ENCODE measurements at places on chromosomes 1 and 21.

DNA sequence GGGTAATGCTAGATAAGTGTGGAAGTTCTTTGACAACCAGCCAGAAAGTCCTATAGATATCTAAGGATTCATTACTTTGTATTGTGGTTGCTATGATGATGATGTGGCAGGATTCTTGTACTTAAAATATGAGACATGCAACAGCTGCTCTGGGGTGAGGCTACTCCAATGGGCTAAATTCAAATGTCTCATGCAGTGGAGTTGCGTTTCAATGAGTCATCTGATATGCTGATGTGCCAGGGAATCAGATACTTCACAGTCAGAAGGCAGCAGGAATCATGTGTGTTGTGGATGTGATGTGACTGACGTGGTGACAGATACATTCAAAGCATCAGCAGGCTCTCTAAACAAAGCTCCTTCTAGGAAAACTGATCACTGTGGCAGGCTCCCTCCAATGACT, 66.5 kb downstream of the TSEN15 start:
- DNase-seq: no peak

DNA sequence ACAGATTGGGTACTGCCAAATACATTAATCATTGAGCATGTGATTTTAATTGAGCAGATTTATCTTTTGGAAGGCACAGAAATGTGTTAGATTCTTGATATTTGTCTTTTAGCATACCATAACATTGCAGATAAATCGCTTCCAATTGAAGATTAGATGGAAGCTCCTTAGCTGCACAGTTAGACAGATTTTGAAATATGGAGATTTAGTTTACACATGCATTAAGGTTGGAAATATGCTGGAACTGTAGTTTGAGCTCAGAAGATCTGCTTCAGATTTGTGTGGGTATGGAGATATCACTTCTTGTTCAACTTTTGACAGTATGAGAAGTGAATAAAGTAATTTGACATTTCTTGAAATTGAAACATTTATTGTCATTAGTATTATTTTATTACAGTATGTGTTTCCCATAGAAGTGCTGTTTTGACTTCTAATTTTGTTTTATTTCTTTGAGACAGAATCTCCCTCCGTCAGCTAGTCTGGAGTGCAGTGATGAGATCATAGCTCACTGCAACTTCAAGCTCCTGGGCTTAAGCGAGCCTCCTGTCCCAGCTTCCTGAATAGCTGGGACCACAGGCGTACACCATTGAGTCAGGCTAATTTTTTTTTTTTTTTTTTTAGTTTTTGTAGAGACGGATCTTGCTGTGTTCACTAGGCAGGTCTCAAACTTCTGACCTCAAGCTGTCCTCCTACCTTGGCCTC, 29.1 kb downstream of the THRAP3 start:
- DNase-seq: no peak

DNA sequence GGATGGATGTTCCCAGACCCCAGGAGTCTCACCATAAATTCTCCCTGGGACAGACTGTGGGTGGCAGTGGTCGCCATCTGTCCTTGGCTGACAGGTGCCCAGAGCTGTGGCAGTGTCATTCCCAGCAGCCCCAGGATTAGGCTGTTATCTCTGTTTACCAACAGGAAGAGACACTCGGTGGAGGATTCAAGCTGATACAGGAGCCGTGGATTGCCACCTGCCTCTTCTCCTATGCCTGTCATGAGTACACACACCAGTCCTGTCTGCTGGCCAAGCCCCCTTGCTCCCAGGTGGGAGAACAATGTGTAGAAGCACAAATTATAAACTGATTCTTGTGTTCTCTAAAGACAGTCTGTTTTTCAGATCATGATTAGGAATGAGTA, 152.6 kb downstream of the ETS2 start:
- no peak for DNase-seq

- DNase-seq: no peak
These were observed 2005.7 kb downstream of the NCAM2 start for GRCh38 chr21:23003951-23004350.

- DNase-seq: no peak
These were observed 28.2 kb downstream of the DNAH14 start for GRCh38 chr1:224957696-224958095.

DNA sequence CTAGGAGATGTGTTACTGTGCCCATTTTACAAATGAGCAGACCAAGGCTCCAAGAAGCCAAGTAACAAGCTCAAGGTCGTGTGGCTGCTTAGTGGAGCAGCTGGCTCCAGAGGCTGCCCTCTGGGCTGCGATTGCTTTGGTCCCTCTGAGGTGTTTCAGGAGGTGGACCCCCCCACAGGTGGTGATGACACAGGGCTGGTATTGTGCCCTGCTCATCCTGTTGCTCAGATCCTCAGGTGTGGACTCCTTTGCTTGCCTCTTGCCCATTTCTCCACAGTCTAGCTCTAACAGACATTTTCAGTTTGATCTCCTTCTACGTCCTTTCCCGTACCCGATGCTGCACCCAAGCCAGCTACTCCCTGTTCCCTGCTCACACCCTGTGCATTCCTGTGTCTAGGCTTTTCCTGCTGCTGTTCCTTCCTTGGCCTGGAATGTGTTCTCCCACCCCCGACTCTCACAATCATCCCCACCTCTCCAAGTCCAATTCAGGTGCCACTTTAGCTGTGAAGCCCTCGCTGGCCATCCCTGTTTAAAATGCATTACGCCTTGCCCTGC, 28.1 kb upstream of the GRHL3 start:
- DNase-seq: no peak

- DNase-seq: peak; percentile 45
These were observed 62.3 kb downstream of the RUNX1 start for GRCh38 chr21:34986561-34987500.

- DNase-seq: no peak
These were observed 97.1 kb downstream of the ENAH start for GRCh38 chr1:225555821-225556220.

DNA sequence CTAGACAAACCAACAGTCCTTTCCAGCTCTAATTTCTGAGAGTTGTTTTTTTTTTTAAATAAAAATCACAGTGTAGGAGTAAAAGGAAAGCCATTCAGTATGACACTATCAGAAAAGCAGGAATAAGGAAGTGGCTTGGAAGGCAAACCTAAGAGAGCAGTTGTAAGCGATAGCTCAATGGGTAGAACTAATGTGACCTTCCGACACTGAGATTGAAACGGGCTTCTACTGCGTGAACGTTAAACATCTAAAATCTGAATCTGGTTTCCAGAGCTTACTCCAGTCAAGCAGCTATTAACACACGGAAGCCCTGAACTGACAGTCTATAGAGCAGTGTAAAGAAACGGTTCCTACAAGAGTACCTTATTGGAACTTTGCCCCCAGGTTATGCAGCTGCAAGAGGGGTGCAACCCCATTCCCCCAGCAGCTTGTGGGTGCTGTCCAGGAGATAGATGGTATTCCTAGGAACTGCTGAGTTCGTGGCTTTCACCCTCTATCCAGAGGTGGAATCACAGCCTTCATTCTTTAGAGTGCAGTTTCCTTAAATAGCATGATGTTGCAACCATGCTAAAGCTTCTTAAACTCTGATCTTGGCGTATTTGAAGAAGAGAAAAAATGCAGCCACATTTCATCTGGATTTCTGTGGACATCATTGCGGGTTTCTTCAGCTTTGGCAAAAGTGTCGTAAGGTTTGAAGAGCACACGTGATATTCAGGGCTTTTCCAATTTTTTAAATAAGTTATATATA, 3.3 kb upstream of the IRF2BP2 start:
- no peak for DNase-seq

GRCh38 chr1:119738100-119738720, 26.5 kb downstream of the PHGDH start:
- no peak for DNase-seq

GRCh38 chr1:54499097-54499359, 49.0 kb upstream of the ACOT11 start:
- no peak for DNase-seq

DNA sequence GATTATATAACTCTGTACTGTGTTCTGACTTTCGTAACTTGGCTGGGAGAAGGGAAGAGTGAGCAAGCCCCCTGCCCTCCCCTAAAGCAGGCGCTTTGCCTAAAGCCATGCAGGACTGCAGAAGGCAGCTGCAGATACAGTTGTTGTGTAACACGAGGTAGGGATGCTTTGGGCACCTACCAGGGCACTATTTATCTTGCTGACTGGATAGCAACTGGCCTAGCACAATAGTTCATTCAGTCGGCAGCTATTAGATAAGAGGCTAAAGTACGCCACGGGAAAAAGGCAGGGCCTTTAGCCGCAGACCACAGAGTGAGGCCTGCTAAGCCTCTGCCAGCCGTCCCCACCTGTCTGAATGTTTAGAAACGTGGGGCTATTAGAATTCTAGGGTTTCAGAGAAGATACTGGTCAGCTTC, 80.9 kb downstream of the TTC3 start:
- no peak for DNase-seq

DNA sequence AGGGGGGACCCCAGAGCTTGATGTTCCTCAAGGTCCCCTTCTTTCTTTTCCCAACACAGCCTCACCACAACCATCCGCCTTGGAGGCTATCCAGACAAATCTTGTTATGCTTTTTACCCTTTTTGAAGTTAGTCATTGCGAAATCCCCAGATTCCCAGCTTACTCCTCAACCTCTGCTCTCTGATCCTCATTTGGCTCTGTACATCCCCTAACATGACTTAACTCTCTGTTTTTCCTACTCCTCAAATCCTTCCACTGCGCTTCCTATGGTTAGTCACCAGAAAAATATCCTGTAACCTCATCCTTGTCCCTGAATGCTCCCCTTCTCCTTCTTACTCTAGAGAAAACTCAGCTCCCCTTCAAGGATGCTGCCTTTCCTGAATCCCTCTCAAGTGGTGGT, 189.1 kb upstream of the POU3F1 start:
- DNase-seq: no peak

DNA sequence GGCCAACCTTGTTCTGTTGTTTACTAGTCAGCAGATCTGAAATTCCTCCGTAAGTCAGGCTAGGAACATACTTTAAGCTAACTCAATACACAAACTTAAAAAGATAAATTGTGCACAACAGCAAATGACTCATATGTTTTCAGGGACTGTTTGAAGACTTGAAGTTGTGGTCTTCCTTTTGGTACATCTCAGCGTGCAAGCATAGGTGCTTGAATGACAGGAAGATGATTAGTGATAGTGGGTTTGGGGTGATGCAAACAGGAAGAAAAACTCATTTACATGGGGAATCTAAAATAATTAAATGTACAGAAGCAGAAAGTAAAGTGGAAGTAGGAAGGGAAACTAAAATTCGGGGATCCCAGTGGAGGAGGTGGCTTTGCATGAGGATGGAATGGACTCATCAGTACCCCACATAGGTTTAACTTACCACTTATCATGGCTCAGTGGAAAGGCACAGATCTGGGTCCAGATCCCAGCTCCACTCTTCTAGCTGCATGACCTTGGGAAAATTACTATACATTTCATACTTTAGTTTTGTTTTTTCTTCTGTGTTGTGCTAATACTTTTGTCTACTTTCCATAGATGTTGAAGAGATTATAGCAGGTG, 122.3 kb downstream of the XCL2 start:
- no peak for DNase-seq

DNA sequence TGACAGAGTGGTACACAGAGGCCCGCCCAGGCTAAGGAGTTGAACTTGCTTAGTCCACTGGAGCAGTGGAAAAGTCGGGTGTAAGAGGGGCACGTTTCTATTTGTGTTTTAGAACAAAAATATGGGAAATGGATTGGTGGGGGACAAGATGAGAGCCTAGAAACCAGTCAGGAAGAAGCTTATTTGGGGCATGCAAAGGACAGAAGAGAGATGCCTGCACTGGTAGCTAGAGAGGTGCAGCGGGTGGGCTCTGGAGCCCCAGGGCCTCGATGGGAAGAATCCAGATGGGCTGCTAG, 1.2 kb upstream of the LIN9 start:
- no peak for DNase-seq

- no peak for DNase-seq
These were observed 90.7 kb upstream of the VAMP3 start for GRCh38 chr1:7680207-7680954.

- no peak for DNase-seq
These were observed 27.4 kb downstream of the DTL start for GRCh38 chr1:212062832-212063438.

DNA sequence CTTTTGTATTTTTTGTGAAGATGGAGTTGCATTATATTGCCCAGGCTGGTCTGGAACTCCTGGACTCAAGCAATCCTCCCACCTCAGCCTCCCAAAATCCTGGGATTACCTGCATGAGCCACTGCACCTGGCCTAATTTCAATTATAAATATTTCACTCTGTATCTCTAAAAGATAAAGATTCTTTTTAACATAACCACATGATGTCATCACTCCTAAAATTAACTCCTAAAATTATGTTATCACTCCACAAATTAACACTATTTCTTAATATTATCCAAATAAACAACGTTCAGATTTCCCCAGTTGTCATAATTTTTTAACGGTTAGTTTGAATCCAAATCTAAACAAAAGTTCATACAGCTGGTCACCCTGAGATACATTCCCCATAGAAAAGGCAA, 43.0 kb downstream of the DESI2 start:
- no peak for DNase-seq

DNA sequence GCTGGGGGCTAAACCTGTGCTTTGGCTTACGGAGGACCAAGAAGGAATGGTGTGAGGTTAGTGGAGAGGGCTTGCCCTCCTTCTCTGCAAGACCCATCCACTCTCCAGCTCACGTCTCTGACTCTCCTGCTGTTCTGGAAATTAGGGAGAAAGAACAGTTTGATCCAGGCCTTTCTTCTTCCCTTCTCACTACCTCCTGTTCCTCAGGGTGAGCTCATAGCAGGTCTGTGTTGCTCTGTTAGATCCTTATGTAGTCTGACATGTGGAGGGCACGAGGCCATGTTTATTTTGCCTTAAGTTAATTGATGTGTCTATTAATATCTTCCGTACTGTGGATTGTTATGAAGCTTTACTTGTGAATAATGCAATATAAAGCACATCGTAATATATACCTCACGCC, 315.0 kb downstream of the GRIK1 start:
- DNase-seq: no peak

GRCh38 chr21:37331411-37331810, 35.2 kb upstream of the DYRK1A start:
- no peak for DNase-seq

DNA sequence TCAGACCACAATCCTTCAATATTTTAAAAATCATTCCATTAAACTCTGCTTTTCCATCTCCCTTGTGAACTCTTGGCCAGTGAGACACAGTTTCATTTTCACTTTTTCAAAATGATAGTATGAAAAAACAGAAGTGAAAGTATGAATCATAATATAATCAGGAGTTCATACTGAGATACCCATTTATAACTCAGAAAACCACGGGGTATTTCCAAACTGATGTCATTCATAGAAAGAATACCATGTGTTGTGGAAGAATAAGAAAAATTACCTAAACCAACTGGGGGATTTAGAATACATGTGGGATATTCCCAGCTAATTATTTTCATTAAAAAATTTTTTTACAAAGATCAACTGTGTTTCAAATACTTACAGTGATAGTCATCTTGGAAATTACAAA, 149.9 kb downstream of the MRPL39 start:
- no peak for DNase-seq

DNA sequence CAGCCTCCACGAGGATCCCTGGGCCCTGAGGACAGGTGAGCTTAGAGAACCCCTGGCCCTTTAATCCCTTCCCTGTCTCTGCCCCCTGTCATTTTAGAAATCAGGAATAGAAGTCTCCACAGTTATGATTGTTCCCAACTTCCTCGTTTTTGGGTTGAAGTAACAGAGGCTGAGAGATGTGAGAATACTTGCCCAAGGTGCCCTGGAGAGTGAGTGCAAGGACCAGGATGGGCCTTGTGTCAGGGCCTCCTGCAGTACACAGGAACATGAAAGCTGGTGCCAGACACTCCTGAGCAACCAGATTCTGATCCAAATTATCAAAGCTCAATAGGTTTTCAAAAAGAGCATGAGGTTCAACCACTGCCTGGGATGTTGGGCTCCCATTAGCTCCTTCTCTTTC, 10.1 kb downstream of the HLX start:
- no peak for DNase-seq

GRCh38 chr1:208174731-208175507, 69.3 kb downstream of the PLXNA2 start:
- DNase-seq: no peak
